ENCODE measurements at places on chromosomes 3 and 15.
A peak's percentile ranks its signal among the peaks of the same experiment; 100 is the strongest.

GRCh38 chr15:75371486-75371885, 3.1 kb upstream of the MAN2C1 start:
- DNase-seq = no peak

DNA sequence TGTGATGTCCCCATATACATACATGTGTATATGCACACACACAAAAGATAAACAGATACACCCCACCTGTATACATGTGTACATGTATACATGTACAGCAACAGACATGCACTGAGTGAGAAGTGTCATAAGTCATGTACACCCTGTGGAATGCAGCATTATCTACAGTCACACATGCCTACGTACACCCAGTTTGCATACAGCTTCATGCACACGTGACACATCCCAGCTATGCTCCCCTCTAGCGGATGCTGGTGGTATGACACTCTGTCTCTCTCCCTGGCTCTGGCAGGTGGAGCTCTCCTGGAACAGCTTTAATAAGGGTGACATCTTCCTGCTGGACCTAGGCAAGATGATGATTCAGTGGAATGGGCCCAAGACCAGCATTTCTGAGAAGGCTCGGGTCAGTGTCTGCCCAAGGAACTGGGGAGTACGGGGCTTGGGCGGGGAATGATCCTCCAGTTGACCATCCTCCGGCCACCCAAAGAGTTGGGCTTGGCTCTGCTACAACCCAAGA, 6.3 kb downstream of the VILL start:
- DNase-seq = peak; percentile 84

GRCh38 chr15:23762026-23762425, 74.9 kb upstream of the NDN start:
- no peak for DNase-seq

DNA sequence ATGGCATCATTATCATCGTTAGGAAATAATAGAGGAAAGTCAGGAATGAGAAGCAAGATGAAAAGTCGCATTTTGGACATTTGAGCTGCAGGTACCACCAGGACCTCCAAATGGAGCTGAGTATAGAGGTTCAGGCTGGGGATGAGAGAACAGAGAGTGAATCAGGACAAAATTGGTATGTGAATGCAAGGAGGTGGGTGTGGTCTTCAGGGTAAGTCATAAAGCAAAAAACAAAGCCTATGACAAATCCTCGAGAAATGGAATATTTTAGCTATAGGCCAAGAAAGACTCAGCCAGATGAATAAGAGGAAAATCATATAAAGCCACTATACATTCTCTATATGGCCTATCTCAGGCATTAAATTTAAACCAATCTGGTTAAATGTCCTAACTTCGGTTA, 841.3 kb downstream of the ROBO1 start:
- no peak for DNase-seq

DNA sequence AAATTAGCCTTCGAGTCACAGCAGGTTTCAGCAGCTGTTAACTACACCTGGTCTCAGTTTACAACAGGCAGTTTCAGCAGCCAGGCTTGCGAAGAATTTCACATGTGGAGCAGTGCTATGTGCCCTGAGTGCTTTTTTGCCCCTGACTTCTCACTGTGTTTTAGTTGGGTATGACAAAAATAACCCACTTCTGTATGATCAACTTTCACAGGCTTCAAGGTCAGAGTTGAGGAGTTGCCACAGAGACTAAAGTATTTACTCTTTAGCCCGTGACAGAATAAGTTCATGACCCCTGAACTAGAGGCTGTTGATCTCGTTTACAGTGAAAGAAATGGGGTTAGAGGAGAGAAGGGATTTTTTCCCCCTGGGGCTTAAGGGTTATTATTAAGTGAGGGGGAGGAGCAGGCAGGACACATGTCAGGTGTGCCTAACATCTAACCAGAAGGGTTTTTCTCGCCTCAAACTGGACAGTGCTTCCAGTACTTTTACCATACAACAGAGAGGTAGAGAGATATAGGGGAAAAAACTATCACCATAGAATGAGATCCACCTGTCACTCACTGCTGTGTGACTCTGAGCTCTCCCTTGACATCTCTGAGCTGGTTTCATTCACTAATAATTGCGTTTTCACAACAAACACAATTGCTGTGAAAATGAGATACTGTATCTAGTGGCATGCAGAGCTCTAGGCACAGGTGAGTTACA, 14.0 kb upstream of the TOPBP1 start:
- DNase-seq = no peak

- DNase-seq = no peak
Measured at GRCh38 chr3:25037049-25037547, 391.0 kb upstream of the RARB start.

- no peak for DNase-seq
Measured at GRCh38 chr15:63436341-63436740, 54.7 kb upstream of the CA12 start.

GRCh38 chr3:134457376-134458074, 28.3 kb downstream of the ANAPC13 start:
- DNase-seq = no peak

DNA sequence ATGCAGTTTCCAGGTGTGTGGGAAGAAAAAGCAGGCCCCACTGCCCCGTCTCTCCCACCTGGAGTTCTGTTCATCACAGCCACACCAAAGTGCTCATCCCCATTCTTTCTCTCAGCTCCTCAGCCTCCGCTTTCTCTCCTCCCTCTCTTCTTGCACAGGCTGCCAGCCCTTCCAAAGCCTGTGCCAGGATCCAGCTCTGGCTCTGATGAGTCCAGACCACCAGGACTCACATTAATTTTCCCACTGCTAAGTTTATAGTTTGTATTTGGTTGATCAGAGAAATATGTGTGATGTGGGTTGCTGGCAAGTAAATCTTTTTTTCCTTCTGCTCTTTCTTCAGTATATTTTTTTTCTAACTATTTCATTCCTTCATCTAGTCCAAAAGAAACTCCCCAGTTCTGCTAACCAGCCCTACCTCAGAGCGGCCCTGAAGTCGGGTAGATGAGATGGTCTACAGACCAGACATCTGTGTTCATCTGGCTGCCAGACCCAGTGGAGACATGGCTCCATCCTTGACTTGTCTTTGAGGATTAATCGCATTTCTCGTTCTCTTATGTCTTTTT, 49.8 kb downstream of the BOC start:
- DNase-seq = no peak

DNA sequence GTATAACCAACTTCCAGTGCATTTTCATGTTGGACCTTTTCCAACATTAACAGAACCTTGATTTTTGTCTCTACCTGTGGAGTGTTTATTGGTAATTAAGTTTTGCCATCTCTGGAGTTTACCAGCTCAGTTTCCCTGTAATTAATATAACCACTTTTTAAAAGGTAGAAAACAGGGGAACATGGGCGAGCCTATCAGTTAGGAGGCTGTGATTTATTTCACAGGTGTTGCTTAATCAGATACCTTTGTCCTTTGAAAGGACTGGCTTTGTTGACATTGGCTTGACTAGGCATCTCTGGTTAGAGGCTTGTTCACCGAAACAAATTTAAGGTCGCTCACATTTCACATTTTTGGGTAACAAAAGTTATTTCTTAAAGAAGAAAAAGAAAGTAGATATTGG, 622 bp downstream of the NAALADL2 start:
- DNase-seq = no peak

GRCh38 chr15:43433165-43433564, 59.8 kb downstream of the TP53BP1 start:
- DNase-seq = no peak

- DNase-seq = no peak
Measured at GRCh38 chr3:112688085-112688769, 47.3 kb upstream of the CCDC80 start.

DNA sequence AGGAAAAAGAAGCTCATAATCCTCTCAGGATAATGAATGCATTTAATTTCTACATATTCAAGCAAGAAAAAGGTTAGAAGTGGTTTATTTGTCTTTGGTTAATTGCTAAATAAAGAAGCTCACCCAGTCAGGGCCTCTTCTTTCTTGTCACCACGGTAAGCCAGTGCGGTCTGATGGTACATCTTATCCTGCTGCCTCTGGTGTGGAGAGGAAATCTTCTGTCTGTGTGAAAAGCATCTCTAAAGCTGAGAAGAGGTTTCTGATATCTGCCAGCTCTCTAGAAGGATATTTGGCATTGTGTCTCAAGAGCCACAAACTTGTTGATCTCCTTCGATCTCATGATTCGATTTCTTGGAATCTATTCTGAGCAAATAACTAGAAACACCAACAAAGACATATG, 144.9 kb downstream of the SV2B start:
- DNase-seq = no peak

GRCh38 chr3:125002414-125003368, 53.1 kb downstream of the HEG1 start:
- no peak for DNase-seq

DNA sequence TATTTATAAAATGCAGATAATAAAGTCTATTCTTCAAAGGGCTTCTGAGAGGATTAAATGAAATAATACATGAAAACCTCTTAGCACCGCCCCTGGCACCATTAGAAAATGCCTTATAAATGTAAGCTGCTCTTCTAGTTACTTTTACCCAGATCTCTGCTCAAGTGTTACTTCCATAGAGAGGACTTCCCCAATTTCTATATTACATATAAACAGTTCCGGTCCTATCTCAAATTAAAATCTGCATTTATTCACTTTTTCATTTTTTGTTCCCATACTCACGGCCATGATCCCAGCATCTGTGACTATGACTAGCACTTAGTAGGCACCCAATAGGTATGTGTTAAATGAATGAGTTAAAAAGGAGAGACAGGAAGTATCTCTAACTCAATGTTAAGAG, 890.9 kb upstream of the CFAP20DC start:
- no peak for DNase-seq

- DNase-seq = no peak
Measured at GRCh38 chr3:24474862-24475261, 19.8 kb downstream of the THRB start.

GRCh38 chr15:26805470-26805869, 32.6 kb upstream of the GABRB3 start:
- DNase-seq = no peak

DNA sequence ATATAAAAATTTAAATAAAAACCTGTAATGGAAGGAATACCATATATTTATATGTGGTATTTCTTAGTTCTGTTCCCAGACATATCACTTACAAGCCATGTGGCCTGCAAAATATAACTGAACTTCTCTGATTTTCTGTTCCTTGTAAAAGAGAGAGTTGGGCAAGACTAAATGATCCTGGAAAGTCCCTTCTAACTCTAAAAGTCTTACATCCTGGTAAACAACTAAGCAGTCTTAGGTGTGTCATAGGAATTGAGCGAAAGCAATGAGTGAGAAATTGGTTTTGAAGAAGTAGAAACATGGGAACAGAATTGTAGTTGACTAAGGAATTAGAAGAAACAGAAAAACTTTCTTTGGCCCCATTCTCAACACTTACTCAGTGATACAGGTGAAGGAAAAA, 25.3 kb upstream of the IL20RB start:
- DNase-seq = no peak

DNA sequence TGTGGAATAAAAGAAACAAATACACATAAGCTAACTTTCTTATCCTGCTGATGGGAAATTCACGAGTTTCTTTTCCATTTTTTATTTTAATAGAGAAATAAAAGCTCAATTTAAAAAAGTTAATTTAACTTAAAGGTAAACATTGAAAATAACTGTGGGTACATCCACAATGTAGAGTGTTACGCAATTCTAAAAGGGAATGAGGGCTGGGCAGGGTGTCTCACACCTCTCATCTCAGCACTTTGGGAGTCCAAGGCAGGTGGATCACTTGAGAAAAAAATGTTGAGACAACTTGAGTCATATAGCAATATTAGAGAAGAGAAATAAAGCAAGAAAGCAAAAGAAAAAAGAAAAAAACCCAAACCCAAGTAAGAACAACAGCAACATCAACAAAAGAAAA, 207.0 kb downstream of the DIPK2A start:
- DNase-seq = no peak

DNA sequence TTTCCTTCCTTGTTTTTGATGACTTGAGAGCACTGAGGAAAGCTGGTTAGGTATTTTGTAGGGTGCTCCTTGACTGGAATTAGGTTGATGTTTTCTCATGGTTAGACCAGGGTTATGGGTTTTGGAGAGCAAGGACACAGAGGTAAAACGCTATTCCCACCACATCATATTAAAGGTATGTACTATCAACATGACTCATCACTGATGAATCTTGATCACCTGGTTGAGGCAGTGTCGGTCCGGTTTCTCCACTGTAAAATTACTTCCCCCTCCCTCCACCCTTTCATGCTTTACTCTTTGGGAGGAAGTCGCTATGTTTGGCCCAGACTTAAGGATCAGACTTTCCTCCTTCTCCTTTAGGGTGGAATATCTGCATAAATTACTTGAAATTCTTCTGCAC, 201.6 kb downstream of the EDEM1 start:
- DNase-seq = no peak

GRCh38 chr15:91908391-91908790, 54.9 kb downstream of the SLCO3A1 start:
- DNase-seq = no peak

DNA sequence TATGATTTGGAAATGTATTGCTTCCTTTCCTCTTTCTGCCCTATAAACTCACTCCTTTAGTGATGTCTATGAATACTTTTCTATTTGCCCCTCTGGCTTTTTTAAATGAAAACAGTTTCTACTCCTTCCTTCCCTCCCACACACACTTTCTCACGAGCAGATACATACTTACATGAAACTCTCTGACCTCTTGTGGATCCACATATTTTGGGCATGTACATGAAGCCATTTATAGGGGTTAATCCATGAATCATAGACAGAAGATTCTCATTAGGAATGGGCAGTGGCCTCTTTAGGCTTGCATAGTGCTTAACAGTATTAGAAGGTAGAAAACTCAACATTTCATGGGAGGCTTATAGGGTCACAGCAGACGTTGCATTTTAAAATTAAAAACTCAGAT, 24.8 kb downstream of the ANAPC13 start:
- no peak for DNase-seq

GRCh38 chr3:37216597-37217097, 42.3 kb upstream of the LRRFIP2 start:
- no peak for DNase-seq

GRCh38 chr3:61964566-61964965, 403.2 kb downstream of the PTPRG start:
- no peak for DNase-seq

DNA sequence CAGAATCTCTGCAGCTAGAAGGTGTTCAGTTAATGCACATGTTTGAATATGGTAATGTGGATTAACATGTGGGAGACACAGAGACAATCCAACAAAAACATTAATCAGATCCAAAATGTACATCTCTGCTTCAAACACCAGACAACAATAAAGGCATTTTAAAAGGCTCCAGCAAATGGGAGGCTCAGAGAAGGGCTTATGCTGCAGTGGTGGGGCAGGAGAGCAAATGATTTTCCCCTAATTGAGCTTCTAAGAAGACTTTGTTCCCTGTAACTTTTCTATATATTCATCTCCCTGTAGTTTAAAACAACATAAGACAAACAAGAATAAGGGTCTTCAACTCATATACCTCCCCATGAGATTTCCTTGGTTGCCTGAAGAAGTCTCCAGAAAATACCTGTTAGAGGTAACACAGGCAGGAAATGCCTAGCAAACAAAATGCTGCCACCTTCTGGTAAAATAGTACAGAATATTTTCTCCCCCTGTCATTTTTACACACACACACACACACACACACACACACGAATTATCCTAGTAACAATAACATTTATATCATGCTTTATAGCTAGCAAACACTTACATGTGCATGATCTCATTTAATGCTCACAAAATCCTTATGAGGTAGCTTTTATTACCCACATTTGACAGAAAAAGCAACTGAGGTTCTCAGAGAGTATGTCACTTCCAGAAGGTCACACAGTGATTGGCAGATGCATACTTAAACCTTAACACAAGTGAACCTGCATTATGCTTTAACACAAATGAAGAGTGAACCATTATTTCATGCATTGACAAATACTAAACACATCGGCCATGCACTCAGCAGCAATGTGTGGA, 123.4 kb upstream of the MB21D2 start:
- DNase-seq = no peak
